ENCODE measurements at places on chromosomes 2 and 18. TPM values are rescaled to one million over a fixed set of nuclear protein-coding genes. Genes with fewer than 3 reads are reported as not detected.

SP140 gene
- 5.1 TPM for total RNA-seq

- no peak overlapping the region for H3K27ac ChIP-seq
- H3K4me1 ChIP-seq = no peaks in the 10 kb centered on the region
- no peak overlapping the region for H3K4me3 ChIP-seq
- DNase-seq = no peak
- H3K36me3 ChIP-seq = no peaks in the 10 kb centered on the region
Measured at GRCh38 chr2:60945341-60945740, 64.0 kb downstream of the REL start.

DNA sequence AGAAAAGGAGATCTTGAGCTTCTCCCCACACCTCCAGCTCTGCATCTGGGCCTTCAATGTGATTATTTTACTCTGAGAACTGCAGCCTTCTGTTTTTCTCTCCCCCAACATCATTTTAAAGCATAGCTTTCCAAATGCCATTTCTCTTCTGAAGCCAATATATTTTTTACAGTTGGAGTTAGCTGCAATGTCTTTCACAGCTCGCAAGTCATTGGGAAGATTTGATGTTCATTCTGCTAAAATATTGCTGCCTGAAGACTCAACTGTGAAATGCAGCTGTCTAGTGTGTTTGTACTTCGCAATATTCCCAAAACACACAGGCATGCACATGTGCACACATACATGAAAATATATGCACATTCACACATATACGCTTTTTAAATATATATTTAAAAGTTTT is 295.3 kb downstream of the LRRTM1 start:
- H3K27ac ChIP-seq = no peak overlapping the region
- H3K27me3 ChIP-seq = no peaks in the 10 kb centered on the region
- no peak overlapping the region for H3K4me3 ChIP-seq
- H3K4me1 ChIP-seq = no peaks in the 10 kb centered on the region
- no peaks in the 10 kb centered on the region for H3K36me3 ChIP-seq

DNA sequence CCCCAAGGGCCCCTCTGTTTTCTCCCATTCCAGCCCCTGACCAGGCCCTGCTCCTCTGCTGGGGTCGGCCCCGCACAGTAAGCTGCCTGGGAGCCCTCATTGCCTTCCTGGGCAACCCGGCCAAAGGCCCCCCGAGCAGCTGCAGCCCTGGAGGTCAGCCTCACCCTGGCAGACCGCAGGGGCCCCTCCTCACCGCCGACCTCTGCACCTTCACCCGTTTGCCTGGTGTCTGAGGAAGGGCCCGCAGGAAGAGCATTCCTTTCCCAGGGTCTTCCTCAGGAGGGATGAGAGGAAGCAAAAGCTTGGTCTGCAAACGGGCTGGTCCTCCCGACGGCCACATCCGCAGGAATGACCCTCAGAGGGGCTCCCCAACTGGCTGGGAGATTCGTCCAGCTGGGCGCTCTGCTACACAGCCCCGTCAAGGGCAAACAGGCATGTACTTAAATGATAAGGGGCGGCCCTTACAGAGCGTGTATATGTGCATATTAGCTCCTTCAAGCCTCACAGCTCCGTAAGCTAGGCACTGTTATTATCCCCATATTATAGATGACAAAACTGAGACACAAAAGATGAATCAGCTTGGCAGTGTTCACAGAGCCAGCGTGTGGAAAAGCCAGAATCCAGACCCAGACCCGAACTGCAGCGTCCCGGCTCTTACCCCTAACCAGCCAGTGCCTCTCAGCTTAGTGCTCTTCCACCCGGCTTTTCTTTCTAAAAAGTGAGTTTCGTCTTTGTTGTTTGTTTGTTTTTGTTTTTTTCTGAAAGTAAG is 52.8 kb downstream of the SLC4A1AP start:
- H3K4me3 ChIP-seq = no peak overlapping the region
- H3K27ac ChIP-seq = peak overlapping the region; percentile 73
- peaks cover 19% of the 10 kb centered on the region for H3K4me1 ChIP-seq
- peaks cover 11% of the 10 kb centered on the region for H3K27me3 ChIP-seq
- no peaks in the 10 kb centered on the region for H3K36me3 ChIP-seq

GRCh38 chr2:222943820-222944219 is 83.0 kb downstream of the ACSL3 start:
- H3K4me3 ChIP-seq = no peak overlapping the region
- H3K4me1 ChIP-seq = peaks cover 8% of the 10 kb centered on the region
- no peak for DNase-seq
- H3K27me3 ChIP-seq = no peaks in the 10 kb centered on the region

GRCh38 chr2:3480352-3481010 is 38.9 kb downstream of the ADI1 start:
- no peak overlapping the region for H3K27ac ChIP-seq
- H3K27me3 ChIP-seq = no peaks in the 10 kb centered on the region
- no peak for DNase-seq
- H3K4me3 ChIP-seq = no peak overlapping the region
- H3K36me3 ChIP-seq = peaks cover 72% of the 10 kb centered on the region
- H3K4me1 ChIP-seq = no peaks in the 10 kb centered on the region

DNA sequence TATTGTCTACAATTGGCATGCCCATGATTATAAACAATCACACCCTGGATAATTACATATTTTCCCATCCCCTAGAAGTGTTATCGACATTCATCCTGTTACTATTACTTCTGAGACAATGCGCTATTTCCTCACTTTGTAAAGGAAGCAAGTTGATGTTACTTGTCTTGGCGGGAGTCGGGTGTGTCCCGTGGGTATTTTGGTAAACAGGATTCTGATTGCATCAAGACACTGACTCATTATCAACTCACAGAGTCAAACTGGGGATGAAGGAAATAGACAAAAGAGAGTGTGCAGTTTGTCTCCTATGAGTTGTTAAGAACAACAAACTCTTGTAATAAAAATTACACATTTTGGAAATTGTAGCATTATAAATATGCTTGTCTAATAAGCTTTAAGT is 142.7 kb downstream of the GALR1 start:
- no peak overlapping the region for H3K4me3 ChIP-seq
- no peaks in the 10 kb centered on the region for H3K4me1 ChIP-seq
- no peaks in the 10 kb centered on the region for H3K27me3 ChIP-seq
- DNase-seq = no peak

All from upper lobe of left lung (tissue), 6 donors.